ENCODE measurements at places on chromosomes 2 and 18.

GRCh38 chr2:200340508-200341224, 34.2 kb downstream of the SPATS2L start:
- no peak for DNase-seq

GRCh38 chr18:1998121-1998520, 573.2 kb downstream of the METTL4 start:
- DNase-seq: no peak

- peak; percentile 48 for DNase-seq
Observed at GRCh38 chr2:46943881-46944798, 28.5 kb upstream of the MCFD2 start.

DNA sequence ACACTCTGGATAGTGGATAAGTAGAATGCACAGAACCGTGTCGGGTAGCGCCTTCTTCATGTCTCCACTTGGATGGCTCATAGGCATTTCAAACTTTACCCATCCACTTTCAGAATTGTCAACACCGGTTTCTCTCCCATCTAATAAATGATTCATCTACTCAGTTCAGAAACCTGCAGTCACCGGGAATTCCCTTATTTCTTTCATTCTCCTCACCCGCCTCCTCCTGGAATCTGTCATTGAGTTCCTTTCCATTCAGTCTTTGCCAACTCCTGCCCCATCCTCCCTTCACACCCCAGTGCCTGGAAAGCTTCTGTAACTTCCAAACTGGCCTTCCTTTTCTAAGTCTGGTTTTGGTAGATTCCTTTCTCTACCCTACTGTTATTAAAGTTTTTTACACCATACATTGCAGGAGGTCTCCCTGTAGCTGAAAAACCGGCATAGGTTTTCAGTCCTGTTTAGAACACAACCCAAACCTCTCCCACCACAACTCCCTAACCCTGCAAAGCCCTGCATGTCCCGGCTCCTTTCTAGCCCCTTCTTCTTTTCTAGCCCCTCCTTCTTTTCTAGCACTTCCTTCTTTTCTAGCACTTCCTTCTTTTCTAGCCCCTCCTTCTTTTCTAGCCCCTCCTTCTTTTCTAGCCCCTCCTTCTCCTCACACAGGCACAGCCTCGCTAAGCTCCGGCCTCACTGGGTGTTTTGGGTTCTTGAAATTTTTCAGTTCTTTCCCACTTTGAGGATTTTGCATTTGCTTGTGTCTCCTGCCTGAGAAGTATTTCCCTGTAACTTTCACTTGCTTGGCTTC, 133.9 kb upstream of the KLHL14 start:
- DNase-seq: no peak

DNA sequence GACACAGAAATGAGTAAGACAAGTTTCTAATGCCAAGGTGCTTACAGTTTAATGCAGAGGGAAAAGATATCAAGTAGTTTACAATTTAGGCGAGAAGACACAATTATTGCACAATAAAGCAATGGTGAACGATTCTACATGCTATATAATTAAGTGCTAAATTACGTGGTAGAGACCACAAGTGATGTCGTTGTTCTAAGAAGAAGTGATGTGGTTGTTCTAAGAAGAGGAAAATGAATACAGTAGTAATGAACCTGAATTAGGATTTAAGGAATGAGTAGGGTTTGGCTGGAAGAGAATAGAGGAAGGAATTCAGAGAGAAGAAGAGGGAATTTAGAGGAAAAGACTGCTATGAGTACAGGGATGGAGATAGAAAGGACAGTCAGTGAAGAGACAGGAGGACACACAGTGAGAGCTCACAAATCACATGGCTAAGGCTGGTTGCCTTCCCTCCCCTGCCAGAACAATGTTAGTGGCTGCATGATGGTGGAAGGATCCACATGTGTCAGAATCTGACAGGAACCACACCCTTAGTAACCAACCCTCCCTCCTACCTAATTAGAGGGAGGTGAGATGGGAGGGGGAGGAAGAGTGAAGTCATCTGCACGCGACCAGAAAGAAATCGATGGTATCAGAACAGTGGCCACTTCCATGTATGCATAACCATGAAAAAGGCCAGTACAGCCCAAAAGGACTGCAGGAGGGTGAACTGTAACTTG, 44.7 kb downstream of the M1AP start:
- no peak for DNase-seq

All from activated T-cell treated with anti-CD3 and anti-CD28 coated beads for 48 hours (primary cell).